Stimulated activated CD4-positive, alpha-beta T cell treated with anti-CD3 and anti-CD28 coated beads, Interleukin-15, amount 100 ng/mL, for 24 hours (primary cell): ENCODE measurements at places on chromosomes 6 and 20.
A peak's percentile ranks its signal among the peaks of the same experiment; 100 is the strongest.

DNA sequence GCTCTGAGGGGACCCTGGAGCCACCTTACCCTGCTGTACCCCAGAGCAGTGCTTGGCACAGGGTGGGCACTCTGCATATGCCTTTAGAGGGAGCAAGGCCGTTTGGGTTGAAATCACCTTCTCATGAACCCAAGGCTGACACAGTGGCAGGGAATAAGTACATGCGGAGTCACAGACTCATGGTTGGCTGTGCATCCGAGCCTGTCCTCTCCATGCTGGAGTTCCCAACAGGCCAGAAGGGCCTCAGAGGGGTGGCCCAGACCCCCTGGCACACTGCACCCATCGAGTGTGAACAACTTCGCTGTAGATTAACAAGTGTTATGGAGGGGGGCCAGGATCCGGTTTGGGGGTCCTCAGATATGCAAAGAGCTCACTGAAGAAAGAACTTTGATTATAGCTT is 21.0 kb upstream of the IRF4 start:
- no peak for DNase-seq

- no peak for DNase-seq
Observed at GRCh38 chr6:122953766-122954165, 42.3 kb upstream of the CLVS2 start.

- no peak for DNase-seq
Observed at GRCh38 chr6:44800784-44801592, 413.5 kb downstream of the CDC5L start.

GRCh38 chr6:15398633-15399275 is 152.9 kb downstream of the JARID2 start:
- DNase-seq = no peak

GRCh38 chr6:107627969-107628368 is 138.1 kb downstream of the SOBP start:
- DNase-seq = no peak

- DNase-seq = no peak
Observed at GRCh38 chr20:45924391-45925261, 9.9 kb upstream of the PCIF1 start.

GRCh38 chr20:50728486-50728980 is 2.8 kb upstream of the PARD6B start:
- no peak for DNase-seq

DNA sequence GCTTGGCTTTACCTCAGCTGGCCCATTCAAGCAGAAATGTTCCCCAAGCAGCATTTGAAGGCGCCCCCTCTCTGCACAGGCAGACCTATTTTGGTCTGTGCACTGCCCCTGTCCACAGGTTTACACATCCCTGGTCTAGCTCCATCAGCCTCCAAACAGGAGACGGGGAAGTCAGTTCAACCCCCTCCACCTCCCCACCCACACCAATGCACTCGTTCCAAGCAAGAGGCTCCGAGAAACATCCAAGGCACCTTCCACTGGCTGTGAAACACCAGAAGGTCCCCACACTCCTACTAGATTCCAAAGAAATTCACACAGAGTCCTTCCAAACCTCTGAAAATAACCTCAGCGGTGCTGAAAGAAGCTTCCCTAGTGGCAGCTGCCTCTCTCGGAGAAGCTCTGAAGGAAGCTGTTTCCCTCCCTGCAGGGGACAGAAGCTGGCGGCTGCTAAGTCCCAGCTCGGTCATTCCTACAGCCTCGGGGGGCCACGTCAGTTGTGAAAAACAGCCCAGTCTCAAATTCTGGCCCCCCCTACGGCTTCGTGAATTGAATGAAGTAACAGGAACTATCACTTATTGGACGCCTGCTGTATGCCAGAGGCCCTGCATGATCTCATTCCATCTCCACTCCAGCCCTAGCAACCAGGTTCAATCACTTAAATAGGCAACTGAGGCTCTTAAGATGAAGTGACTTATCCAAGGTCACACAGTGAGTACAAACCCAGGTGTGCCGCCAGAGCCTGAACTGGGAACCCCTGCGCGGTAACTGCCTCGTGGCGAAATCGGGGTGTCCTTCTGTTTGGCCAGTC is 815 bp downstream of the SPATA2 start:
- DNase-seq = no peak

DNA sequence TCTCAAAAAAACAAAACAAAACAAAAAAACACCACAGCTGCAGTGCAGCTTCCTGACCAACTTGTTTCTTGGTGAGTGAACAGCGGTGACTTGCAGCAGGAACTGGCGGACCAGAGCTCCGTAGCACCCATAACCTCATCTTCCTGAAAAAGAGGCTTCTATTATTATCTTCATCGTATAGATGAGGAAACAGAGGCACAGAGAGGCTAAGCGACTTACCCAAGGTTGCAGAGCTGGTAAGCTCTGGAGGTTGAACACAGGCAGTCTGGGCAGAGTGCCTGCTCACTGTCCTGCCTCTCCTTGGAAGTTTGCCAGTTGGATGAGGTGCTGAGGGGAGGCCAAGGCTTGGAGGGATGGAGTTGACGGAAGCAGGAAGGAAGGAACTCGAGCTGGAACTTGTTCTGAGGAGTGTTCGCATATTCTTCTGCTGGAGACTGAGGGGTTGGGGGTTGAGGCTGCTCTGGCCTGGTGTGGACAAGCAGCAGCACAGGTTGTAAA is 47.9 kb upstream of the CCDC167 start:
- no peak for DNase-seq

DNA sequence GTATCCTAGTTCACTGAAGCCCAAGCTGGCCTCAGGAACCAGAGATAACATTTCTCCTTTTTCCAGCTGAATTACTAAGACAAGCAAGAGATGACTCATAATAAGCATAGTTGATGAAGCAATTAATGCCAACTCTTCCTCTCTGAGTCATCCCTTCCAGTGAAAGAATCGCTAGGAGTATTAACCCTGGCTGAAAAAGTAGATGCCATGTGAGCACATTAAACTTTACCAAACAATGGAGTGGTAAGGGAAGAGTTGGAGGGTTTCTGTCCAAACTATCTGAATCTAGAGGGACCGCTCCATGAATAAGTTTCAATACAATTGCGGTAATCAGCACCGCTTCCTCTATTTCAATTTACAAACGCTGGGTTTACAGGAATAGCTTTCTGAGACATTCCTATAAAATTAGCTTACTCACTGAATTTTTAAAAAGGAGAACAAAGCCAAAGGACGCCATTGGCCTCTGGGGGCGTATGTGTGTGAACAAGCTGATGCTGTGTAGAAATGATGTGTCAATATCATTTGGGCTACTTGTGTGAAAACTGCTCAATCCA is 48.3 kb downstream of the ATXN1 start:
- DNase-seq = peak; percentile 59
